Thyroid gland (tissue), 4 donors: ENCODE measurements at places on chromosomes 5 and 9. TPM values are rescaled to one million over a fixed set of nuclear protein-coding genes. Genes with fewer than 3 reads are reported as not detected.

Gene TRPM6
- total RNA-seq: 0.44 TPM

DNA sequence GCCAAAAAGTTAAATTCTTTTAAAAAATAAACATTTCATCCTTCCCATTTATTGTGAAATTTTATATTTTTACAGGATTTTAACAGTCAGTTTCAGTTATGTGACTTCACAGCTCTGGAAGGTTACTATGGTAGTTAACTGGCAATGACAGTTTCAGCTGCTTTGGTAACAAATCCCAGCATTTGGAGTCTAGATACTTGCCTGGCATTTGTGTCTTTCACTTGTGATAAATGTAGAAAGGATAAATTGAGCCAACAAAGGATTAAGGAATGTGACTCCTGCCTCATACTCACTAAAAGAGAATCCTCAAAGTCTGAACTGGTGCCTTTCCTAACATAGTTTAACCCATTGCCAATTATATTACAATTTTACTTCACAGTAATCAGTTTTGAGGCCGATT is 315.5 kb downstream of the FER start:
- no peak for DNase-seq
- no peak overlapping the region for H3K4me3 ChIP-seq
- no peaks in the 10 kb centered on the region for H3K4me1 ChIP-seq

- H3K27me3 ChIP-seq: no peaks in the 10 kb centered on the region
- peak overlapping the region; percentile 72 for H3K27ac ChIP-seq
- H3K36me3 ChIP-seq: no peaks in the 10 kb centered on the region
- no peak for DNase-seq
Observed at GRCh38 chr5:75510417-75510835, 1.0 kb downstream of the CERT1 start.

DNA sequence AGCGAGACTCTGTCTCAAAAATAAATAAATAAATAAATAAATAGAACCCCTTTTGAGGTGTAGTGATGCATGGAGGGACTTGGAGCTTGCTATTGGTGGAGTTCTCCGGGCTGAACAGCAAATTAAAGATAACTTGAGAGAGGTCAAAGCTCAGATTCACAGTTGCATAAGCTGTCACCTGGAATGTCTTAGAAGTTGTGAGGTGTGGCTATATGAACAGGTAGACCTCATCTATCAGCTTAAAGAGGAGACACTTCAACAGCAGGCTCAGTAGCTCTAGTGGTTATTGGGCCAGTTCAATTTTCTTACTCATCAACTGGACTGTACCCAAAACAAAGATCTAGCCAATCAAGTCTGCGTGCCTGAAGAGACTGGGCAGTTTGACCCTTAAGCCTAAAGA is 11.7 kb upstream of the STING1 start:
- no peak overlapping the region for H3K4me3 ChIP-seq
- H3K27me3 ChIP-seq: no peaks in the 10 kb centered on the region
- no peaks in the 10 kb centered on the region for H3K36me3 ChIP-seq

- DNase-seq: no peak
- no peak overlapping the region for H3K27ac ChIP-seq
- H3K4me1 ChIP-seq: no peaks in the 10 kb centered on the region
Observed at GRCh38 chr9:98830554-98830953, 23.1 kb downstream of the GALNT12 start.

GRCh38 chr5:78638973-78639669 is 9.5 kb downstream of the LHFPL2 start:
- peak overlapping the region; percentile 50 for H3K27ac ChIP-seq
- H3K36me3 ChIP-seq: no peaks in the 10 kb centered on the region
- no peak for DNase-seq
- peaks cover 25% of the 10 kb centered on the region for H3K4me1 ChIP-seq
- no peaks in the 10 kb centered on the region for H3K27me3 ChIP-seq
- H3K4me3 ChIP-seq: no peak overlapping the region

DNA sequence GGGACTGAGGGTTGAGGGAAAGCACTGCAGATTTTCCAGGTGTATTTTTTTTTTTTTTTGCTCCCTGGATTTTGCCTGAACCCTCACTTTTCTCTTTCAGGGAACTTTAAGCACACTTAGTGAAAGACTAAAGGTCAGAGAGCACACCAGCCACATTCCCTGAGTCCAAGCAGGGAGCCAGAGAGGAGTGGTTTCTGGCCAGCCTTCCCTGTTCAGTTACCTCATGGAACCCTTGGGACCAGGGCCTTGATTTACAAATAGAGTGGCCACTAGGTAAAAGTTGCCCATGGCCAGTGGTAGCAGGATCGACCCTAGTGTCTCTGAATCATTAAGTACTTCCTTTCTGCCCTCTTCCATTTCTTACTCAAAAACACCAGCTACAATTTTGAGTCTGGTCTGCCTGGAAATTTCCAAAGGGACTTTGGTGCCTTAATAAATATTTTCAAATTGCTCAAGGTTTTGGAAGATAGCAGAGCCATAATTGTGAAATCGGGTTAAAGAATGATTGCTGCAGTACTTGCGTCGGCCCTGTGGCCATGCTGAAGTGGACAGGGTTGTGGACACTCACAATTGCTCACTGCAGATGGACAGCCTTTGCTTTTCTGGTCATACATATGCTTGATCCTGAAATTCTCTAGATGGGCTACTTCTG is 14.5 kb downstream of the PALM2AKAP2 start:
- no peak for DNase-seq
- H3K27ac ChIP-seq: no peak overlapping the region
- no peaks in the 10 kb centered on the region for H3K27me3 ChIP-seq

- no peak for DNase-seq
- H3K36me3 ChIP-seq: peaks cover 4% of the 10 kb centered on the region
- H3K4me1 ChIP-seq: no peaks in the 10 kb centered on the region
Observed at GRCh38 chr5:149492781-149493180, 58.5 kb downstream of the CSNK1A1 start.

Gene EIF4EBP3
- total RNA-seq: 9.1 TPM

GRCh38 chr9:136775191-136775590 is 10.9 kb upstream of the LCN15 start:
- no peak overlapping the region for H3K27ac ChIP-seq
- H3K27me3 ChIP-seq: no peaks in the 10 kb centered on the region
- H3K4me1 ChIP-seq: no peaks in the 10 kb centered on the region

GRCh38 chr9:87656485-87656884 is 69.4 kb upstream of the CTSL start:
- H3K27me3 ChIP-seq: no peaks in the 10 kb centered on the region
- DNase-seq: peak; percentile 24
- no peaks in the 10 kb centered on the region for H3K36me3 ChIP-seq
- no peaks in the 10 kb centered on the region for H3K4me1 ChIP-seq
- no peak overlapping the region for H3K27ac ChIP-seq

DNA sequence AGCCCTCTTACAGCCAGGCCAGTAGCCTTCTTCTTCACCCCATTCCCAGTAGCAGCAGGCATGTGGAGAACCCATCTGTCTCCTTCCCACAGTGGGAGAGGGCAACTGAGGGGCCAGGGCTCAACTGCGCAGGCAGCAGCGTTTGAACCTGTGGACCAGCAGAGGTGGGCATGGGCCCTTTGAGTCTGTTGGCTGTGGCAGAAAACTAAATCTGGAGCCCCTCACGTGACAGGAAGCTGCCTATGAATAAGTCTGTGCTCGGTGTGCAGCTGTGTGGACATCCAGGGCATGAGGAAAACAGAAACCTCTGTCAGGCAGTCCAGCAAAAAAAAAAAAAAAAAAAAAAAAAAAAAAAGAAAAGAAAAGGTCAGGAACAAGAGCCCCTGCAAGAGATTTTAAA is 189.2 kb upstream of the NR3C1 start:
- no peak overlapping the region for H3K4me3 ChIP-seq
- H3K36me3 ChIP-seq: no peaks in the 10 kb centered on the region
- no peak overlapping the region for H3K27ac ChIP-seq
- no peaks in the 10 kb centered on the region for H3K4me1 ChIP-seq
- H3K27me3 ChIP-seq: no peaks in the 10 kb centered on the region

DNA sequence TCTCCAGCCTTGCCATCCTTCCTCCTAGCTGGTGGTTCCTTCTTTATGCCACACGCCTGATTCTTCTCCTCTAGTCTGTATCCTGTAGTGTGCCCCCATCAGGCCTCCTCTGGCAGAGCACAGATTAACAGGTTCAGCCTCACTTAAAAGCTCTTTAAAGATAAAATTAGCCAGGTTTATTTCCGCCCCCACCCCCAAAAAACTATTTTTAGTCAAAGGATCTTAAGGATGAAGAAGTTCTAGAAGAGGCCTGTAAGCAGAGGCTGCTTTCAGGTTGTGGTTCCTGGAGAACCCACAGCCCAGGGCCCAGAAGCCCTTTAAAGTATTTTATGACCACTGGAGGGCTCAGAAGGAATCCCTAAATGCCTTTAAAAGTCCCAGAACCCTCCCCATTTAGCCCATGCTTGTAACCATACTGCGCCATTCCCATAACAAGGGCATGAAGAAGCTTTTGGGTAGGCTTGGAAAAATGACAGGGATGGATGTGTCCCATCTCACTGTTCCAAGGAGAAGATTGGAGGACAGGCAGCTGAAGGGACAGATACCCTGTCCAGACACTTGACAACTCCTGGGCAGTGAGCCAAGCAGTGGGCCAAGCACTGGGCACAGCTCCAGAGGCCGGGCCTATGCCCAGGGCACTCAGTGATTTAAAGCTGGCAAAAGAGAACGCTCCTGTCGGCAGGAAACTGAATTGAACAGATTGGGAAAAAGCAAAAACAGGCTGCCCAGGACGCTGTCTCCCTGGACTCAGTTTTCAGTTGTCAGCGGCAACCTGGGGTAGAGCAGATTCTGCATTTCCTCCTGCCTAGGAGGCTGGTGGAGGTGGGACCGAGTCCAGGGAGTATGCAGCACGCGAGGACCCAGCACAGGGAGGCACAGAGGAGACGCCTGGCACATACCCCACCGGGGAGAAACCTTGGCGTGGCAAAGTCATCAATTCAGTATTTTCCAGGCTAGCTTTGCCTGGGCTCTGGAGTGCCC is 106.3 kb upstream of the SSBP2 start:
- DNase-seq: peak; percentile 96
- no peaks in the 10 kb centered on the region for H3K36me3 ChIP-seq
- H3K4me3 ChIP-seq: no peak overlapping the region
- peak overlapping the region; percentile 53 for H3K27ac ChIP-seq

DNA sequence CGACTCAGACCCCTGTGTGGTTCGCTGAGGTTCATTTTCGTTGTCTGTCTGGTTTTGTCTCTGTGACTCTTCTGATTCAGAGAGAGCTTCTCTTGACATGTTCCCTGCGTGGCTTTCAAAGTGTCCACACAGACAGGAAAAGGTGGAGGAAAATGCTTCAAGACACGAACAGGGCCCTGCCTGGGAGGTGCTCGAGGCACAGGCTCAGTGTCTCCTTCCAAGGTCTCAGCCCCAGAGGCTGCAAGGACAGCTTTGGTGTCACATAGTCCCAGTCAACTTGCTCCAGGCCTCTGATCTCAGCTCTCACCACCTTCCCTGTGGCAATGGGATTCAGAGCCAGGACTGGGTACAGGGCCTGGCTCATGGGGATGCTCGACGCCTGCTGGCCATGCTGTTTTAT is 51.6 kb upstream of the SARDH start:
- no peaks in the 10 kb centered on the region for H3K36me3 ChIP-seq
- H3K4me1 ChIP-seq: no peaks in the 10 kb centered on the region
- no peak overlapping the region for H3K4me3 ChIP-seq

Gene SNCB
- not detected for total RNA-seq

Gene CEP78
- total RNA-seq: 15.7 TPM

DNA sequence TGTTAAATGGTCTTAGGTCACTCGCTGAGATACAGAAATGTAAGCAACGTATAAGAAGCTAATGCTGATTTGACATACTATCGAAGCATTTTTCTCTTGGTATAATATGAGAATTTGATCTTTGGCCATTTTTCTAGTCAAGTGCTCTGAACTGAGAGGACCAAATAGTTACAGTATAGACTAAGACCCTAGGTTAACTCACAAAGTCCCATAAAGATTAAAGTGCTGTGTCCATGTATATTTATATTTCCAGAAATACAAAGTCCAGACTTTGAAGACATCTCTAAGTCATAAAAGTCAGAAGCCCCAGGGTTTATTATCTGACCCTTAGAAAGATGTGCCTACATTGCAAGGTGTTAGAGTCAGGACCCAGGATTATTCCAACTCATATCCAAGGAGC is 752.4 kb upstream of the COX7C start:
- no peak overlapping the region for H3K4me3 ChIP-seq
- no peak for DNase-seq
- H3K36me3 ChIP-seq: no peaks in the 10 kb centered on the region
- no peak overlapping the region for H3K27ac ChIP-seq

Gene KIAA1958
- total RNA-seq: 8.3 TPM
